ENCODE measurements at places on chromosomes 3 and 15.

GRCh38 chr3:174340624-174341587, 518.2 kb upstream of the NAALADL2 start:
- DNase-seq = no peak

- no peak for DNase-seq
Observed at GRCh38 chr15:31374489-31374888, 47.9 kb downstream of the KLF13 start.

DNA sequence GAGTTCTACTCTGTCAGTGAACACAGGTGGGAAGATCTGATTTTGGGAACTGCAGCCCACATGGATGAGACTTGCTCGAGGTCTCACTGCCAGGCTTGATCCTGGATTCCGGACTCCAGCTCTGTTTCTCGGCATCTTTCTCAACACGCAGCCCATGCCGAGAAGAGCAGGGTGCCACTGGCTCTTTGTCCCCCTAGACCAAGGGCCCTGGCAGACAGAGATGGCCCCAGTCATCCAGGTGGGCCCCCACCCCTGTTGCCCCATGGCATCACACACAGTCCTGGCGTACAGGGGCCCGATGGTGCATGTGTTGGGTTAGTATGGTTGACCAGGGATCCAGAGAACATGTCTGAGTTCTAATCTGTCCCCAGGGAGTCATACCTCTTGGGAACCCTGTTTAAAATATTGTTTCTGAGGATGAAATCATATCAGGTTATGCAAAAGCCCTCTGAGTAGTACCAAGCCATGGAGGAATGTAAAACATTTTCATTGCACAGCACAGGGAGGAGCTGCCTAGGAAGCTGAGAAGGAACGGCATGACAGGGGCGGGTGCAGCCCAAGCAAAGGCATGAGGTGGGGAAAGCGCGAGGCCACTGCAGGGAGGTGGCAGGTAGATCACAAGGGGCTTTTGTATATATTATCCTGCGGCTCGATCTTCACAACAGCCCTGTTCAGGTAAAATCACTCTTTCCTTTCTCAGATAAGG, 320.6 kb downstream of the UACA start:
- DNase-seq = no peak

DNA sequence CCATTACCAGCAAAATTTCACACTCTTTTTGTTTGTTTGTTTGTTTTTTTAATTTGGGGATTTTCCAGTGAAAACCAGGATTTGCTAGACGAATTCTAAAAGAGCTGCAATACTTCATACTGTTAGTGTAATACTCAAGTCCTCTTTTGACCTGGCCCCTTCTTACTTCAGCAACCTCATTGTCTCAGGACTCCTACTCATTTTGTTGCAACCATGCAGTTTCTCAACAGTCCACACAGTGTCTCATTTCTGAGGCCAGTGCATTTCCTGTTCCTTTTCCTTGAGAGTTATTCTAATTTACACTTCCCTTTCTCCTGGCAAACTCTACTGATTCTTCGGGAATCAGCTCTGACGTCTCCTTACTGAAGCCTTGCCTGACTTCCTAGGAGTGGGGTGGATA, 35.6 kb downstream of the NSUN3 start:
- DNase-seq = no peak

DNA sequence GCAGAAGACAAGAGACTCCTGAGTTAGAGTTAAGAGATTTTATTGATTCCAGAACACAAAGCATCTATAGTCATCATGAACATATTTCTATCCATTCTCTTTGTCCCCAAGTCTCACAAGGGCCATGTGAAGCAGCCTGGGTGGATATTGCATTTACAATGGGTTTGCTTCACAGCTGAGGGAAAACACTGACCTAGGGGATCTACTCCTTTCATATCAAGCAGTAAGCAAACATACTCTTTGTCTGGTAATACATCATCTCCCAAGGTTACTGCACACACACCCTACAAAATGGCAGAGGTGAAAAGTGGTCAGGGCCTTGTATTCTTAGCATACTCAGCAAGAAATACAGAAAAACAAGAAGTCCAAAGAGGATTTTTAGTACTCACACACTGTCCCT, 267.7 kb upstream of the BCHE start:
- no peak for DNase-seq
